Thoracic aorta (tissue), 2 donors: ENCODE measurements at places on chromosomes 2 and 18.

DNA sequence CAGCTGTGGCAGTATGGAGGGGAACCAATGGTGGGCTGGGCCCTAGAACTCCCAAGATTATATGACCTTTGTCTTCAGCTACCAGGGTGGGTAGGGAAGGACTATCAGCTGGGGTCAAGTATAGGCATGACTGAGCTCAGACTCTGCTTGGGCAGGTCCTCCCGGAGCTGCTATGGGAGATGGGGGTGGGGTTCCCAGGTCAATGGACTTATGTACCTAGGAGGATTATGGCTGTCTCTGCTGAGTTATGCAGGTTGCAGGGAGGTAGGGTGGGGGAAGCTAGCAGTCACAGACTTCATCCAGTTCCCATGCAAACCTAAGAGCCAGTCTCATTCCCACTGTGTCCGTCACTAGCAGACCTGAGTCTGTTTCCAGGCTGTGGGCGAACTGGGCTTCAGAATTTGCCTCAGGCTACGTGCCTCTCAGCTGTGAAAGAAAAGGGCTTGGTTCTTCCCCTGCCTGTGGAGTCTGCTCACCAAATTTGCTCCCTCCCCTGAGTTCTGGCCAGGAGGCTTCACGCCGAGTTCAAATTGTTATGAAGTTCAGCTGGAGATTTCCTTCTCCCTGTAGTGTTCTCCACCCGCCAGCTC lies 985.8 kb upstream of the NRXN1 start:
- no peak for DNase-seq

DNA sequence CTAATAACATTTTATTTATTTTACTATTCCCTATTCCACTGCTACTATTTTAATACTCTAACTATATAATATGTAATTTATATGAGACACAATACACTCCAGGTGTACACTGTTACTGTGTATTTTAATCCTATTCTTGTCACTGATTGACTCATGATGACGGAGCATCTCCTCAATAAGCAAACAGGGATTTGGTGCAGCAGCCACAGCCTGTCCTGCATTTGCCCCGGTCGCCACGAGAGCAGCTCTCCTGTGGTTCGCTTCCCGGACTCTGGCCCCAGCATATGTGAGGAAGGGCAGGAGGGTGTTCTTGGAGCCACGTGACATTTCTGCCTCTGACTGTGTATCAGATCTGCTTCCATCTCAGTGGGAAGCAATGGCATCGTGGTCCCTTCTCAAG lies 74.1 kb upstream of the PXDN start:
- no peak for DNase-seq

DNA sequence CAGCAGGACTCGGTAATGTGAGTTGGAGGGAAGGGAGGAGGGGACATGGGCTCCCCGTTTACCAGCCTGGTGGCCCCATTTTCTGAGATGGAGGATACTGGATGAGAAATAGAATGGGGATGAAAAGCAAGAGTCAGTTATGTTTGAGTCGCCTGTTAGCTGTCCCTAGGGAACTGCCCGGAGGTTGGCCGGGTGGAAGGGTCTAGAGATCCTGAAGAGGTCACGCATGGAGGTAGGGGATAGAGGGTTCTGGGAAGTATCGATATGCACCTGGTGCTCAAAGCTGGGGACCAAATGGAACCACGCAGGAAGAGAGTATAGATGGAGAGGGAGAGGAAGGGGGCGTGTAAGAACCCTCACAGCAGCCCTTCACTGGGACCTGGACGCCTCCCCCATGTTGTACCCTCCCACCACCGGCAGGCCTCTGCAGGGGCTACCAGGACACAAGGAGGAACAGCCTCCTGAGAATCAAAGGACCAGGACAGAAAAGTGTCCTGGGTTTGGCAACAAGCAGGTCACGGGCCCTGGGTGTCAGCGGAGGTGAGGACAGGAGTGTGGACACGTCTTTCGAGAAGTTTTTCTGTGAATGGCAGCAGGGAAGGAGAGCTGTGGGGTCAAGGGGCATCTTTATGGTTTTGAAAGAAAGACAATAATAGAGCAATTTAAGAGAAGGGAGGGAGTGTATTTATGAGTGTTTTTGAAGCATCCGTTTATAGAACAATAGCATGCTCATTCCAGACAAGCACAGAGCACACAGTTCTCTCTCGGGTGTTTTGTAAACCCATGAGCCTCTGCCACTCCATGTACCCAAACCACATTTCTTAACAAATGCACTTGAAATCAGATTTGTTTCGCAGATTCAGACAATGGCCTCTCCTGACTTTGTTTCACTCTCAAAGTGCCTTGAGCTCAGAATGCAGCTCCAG lies 132.2 kb downstream of the SMAD7 start:
- DNase-seq: no peak

DNA sequence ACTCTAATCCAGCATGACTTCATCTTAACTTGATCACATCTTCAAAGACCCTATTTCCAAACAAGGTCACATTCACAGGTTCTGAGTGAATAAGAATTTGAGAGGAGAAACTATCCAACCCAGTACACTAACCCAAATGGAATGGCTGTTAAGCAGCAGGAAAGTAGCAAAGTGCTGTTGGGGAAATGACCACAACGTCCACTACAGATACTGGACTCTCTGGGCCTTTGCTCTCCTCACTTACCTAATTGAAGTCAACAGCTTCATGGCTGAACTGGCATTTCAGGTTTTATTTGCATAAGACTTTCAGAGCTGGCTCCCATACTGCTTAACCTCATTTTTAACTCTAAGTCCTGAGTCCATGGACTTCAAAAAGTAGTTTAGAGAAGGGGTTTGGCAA lies 38.0 kb upstream of the ACVR2A start:
- DNase-seq: no peak

GRCh38 chr2:219736209-219736608 lies 108.8 kb downstream of the SLC4A3 start:
- DNase-seq: no peak

GRCh38 chr2:145635706-145636427 lies 1115.9 kb upstream of the ZEB2 start:
- DNase-seq: no peak

- DNase-seq: no peak
Observed at GRCh38 chr2:225756198-225756597, 356.7 kb downstream of the NYAP2 start.

- no peak for DNase-seq
Observed at GRCh38 chr2:17107151-17107550, 411.1 kb downstream of the RAD51AP2 start.
